OCI-LY7 (cell line): ENCODE measurements at places on chromosomes 1 and 21. TPM values are rescaled to one million over a fixed set of nuclear protein-coding genes. Genes with fewer than 3 reads are reported as not detected.

GRCh38 chr1:78334114-78334513, 156.7 kb upstream of the PTGFR start:
- DNase-seq = no peak

Gene KIF21B
- total RNA-seq = 65.7 and 72.5 TPM in 2 replicates

- DNase-seq = no peak
Observed at GRCh38 chr1:40469327-40469726, 7.8 kb upstream of the ZFP69 start.

GRCh38 chr1:157091186-157091585, 8.4 kb downstream of the ETV3L start:
- DNase-seq = no peak

- no peak for DNase-seq
Observed at GRCh38 chr1:64343105-64343822, 126.7 kb upstream of the CACHD1 start.

GRCh38 chr1:205339197-205339702, 17.5 kb downstream of the KLHDC8A start:
- DNase-seq = no peak

DNA sequence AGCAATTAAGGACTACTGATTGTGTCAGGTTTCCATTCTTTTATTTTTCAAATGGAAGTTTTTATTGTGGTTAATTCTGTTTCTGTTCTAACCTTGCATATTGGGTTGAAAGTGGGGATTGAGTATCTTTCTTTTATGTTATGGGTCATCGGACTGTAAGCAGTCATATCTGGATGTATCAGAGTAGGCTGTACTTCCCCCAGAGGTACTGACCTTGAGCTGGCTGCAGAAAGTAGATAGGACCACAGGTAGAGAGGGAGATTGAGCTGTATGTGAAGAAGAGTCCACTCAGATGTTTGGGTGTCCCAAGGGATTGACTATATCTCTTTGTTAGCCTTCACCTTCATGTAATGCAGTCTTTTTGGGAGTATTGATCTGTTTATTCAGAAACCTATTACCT, 20.5 kb upstream of the ALG14 start:
- no peak for DNase-seq

Gene DVL1
- 27.8 and 30.7 TPM in 2 replicates for total RNA-seq

Gene CSRP1
- total RNA-seq = 72.2 and 89.8 TPM in 2 replicates

GRCh38 chr1:61135291-61135690, 52.9 kb downstream of the NFIA start:
- DNase-seq = no peak

- DNase-seq = no peak
Observed at GRCh38 chr1:28028873-28029654, 59.3 kb downstream of the EYA3 start.

Gene AKR7A3
- total RNA-seq = 2.0 and 2.6 TPM in 2 replicates

GRCh38 chr1:33711511-33711910, 152.4 kb upstream of the HMGB4 start:
- DNase-seq = no peak

Gene SHCBP1L
- 0.65 and 1.5 TPM in 2 replicates for total RNA-seq

Gene KPRP
- not detected in 2 replicates for total RNA-seq

- DNase-seq = no peak
Observed at GRCh38 chr1:100950781-100951180, 54.9 kb downstream of the SLC30A7 start.

GRCh38 chr1:29122682-29123052, 1.0 kb downstream of the TMEM200B start:
- no peak for DNase-seq

GRCh38 chr1:193185901-193186731, at the start of gene B3GALT2:
TSS of gene B3GALT2 (minus strand) at chr1:193186613. CDS start at chr1:193181562, 5,051 bp downstream.
- no peak for DNase-seq

Gene HTR6
- total RNA-seq = not detected in 2 replicates

DNA sequence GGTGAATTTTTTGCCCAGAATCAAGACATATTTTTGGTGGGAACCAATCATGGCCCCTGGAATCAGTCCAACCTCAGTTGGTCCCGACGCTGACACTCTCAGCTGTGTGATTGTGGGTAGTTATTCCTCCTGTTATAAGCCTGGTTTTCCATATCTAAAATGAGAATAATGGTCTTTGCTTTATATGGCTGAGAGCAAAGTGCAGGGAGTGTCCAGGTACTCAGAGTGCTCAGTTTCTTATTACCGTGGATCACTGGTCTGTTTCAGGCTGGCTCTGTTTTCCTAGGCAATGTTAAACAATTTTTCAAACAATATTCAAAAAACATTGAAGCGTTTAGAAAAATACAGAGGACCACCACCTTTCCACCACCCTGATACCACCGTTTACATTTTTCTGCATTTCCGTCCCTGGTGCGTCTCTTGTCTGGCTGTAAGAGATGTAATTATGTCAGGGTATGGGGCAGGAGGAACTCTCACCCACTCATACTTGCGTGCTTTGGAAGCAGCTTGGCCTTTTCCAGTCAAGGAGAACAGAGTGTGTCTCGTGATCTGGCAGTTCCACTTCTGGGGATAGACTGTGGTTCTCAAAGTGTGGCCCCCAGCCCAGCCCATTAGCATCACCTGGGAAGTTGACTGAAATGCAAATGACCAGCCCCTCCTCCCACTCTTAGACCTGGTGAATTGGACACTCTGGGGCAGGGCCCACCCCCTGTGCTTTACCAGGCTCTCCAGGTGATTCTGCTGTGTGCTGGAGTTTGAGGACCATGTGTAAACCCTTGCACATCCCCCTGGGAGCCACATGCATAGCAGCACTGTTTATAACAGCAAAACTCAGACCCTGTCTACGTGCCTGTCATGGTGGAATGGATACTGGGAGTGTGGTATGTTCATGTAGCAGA, 6.8 kb downstream of the MX1 start:
- no peak for DNase-seq
